Effector memory CD8-positive, alpha-beta T cell (primary cell): ENCODE measurements at places on chromosomes 3 and 15.

GRCh38 chr3:170117134-170117533 is 64.4 kb downstream of the PHC3 start:
- DNase-seq, result no peak

DNA sequence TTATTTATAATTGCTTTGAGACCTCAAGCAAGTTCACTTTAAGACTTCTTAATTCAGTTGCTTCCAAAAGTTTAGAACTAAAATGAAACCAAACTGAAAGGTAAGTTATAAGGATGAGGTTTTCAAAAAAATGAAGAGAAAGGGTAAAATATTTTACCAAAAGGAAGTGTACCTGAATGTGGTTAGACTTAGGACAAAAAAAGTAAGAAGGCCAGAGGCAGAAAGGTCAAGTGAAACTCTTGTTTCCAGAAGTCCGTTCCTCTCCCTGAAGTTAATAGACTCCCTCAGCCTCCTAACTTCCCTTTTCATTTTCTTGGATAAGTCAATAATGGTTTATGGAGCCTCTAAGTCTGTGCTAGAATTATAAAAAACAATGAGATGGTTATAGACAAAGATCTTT is 16.6 kb downstream of the BTLA start:
- no peak for DNase-seq

- no peak for DNase-seq
These were observed 361.9 kb downstream of the CLSTN2 start for GRCh38 chr3:140296796-140297352.

DNA sequence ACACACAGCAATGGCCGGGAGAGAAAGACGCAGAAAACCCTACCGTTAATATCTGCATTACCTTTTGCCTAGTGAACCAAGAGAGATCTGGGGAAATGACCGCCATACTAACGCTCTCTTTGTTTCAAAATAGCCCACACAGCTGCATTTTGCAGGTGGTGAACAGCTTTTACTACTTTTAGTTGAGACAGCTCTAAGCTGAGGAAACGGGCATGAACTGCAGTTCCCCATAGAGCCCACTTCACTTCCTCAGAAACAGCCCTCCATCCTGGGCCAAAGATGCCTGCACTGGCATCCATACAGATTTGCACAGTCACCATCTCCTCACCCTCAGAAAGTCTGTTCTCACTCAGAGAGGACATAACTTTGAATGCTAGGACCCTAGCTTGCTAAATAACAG is 45.0 kb downstream of the ZNF860 start:
- DNase-seq, result no peak

GRCh38 chr3:38980938-38981337 is 70.8 kb downstream of the SCN11A start:
- DNase-seq, result no peak

DNA sequence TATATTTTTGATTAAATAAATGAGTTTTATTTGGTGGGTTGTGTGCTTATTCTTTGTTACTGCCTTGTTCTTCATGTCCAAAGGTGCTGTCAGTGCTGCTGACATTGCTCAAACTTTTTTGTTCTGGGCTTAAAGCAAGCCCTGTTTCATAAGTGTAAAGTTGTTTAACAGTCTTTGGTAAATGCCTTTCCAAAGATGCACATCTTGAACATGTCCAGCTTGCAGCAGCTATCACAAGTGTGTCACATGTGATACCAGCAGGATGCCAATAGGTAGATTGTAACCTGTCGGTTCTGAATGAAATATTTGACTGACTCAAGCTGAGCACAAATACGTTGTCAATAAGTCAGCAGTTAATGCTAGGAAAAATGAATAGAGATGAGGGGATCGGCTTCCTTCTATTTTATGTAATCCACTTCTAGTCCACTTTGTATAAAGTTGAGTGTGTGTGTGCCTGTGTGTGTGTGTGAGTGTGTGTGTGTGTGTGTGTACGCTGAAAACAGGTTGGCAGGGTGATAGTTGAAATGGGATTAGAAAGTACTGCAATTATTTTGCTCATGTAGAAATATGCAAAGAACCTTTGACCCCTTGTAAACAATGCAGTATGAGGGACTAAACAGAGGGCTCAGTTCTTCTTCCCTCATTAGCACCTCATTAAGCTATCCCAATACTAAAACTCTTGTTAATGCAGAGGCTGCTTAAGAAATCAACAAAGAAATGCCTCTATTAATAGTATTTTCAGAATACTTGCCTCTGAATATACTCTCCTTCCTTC is 986.5 kb downstream of the TUSC7 start:
- DNase-seq, result no peak

- no peak for DNase-seq
These were observed 122.1 kb upstream of the TMEM108 start for GRCh38 chr3:132916096-132916495.

- no peak for DNase-seq
These were observed 2.2 kb upstream of the ITIH1 start for GRCh38 chr3:52774901-52775864.

DNA sequence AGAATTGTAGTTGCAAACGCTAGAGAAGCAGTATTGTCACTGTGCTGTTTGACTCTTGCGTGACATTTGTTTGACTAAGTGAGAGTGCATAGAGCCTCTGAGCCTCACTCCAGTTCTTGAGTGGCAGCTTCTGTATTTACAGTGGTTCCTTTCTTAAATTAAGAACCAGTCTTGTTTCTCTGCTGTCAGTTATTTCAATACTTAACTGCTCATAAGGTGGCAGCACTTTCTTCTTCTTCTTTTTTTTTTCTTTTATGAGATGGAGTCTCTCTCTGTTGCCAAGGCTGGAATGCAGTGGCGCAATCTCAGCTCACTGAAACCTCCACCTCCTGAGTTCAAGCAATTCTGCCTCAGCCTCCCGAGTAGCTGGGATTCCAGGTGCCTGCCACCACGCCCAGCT is 372.1 kb downstream of the LPP start:
- DNase-seq, result no peak

- DNase-seq, result no peak
These were observed 98.5 kb upstream of the OSTN start for GRCh38 chr3:191100516-191100915.

DNA sequence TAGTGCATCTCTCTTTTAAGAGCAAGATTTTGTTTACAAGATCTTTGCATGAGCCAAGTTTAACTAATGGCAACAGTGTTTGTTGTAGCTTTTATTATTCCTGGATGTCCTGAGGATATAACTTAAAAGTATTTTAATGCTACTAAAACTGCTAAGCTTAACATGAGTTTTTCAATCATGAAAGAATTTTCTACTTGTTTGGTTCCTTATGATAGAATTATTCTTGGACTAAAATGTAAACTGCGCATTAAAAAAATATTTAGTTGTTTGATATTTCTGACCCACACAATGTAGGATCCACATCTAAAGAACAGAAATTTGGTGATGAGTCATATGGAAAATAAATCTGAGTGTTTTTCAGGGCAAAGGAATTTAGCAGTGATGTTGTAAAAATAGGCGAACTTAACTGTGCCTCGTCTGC is 70.8 kb downstream of the RAP2B start:
- DNase-seq, result no peak

DNA sequence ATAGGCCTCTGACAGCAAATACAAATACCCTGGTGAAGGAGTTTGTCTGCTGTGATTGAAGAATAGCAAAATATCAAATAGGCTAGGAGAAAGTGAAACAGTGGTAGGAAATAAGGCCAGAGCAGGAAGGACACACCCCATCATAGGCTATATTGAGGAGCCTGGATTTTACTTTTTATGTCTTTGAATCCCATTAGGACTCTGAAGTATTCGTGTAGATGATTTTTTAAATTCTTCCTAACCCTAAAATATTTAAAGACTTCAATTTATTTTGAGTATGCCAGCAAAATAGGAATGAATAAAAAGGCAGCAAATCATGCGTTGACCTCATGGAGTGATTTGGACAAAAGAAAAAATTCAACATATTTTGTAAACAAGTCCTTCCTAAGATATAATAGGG is 562.8 kb downstream of the NAALADL2 start:
- DNase-seq, result no peak

DNA sequence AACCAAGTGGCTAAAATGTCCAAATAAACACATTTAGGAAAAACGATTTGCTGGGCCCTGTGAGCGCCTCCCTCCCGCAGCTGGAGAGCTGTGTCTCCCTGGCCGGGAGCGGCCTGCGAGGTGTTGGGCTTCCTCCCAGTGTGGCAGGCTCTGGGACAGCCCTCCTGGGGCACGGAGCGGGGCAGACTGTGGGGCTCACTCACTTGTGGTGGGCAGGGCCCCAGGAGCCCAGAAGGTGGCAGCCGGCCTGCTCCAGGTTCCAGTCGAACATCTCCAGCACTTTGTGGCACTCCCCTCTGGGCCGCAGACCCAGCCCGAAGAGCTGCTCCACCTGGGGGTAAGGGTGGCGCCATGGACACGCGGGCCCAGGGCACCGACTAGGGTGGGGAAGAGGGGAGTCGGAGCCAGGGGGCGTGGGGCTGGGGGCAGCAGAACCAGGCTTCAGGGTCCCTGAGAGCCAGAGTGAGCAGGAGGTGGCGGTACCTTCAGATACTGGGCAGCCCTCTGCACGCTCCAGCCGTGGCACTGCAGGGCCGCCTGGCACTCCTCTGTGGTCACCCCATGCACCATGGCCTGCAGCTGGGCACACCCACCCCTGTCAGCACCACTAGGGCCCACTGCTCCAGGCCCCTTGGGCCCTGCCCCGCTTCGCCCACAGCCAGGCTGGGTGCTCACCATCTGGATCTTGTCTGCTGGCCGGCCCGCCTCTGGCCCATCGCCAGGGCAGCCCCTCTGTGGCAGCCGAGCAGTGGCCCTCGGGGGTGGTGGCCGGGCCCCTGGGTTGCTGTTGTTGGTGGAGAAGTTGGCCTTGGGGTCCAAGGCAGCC is 41.5 kb downstream of the TNK2 start:
- DNase-seq, result no peak

GRCh38 chr3:158379517-158379916 is 191.5 kb upstream of the MLF1 start:
- no peak for DNase-seq

DNA sequence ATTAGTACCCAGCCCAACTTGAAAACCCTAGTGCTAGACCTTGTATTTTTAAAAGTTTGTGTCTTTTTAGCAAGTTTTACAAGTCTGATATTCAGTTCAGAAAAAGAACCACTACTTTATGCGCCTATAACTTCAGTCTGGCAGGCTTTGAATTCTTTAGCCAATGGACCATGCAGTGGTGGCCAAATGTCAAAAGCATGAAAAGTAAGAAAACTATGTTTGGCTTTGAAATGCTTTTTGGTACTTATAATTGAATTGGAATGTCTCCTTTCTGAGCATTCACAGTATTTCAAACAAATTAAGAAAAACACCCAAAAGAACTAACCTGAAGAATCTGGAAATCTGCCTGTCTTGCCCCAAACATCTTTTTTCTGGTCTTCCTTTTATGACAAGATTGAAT is 12.8 kb downstream of the WDR48 start:
- no peak for DNase-seq

DNA sequence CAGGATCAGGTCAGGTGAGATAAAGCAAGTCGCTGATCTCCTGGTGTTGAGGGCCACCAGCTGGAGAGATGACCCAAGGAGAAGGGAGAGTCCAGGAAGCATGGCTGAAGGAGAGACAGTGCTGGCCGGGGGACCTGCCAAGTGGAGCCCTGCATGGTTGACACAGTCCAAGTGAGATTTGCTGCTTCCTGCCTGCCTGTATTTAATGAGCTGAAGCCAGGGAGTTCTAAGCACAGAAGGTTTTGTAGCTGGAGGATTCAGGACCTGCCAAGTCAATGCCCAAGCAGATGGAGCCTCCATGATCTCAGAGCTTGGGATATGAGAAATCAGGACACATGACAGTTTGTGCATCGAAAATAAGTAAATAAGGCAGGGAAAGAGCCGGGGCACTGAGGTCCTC is 125.6 kb downstream of the SRGAP3 start:
- DNase-seq, result no peak

GRCh38 chr3:73734211-73735089 is 109.7 kb upstream of the PDZRN3 start:
- DNase-seq, result no peak

DNA sequence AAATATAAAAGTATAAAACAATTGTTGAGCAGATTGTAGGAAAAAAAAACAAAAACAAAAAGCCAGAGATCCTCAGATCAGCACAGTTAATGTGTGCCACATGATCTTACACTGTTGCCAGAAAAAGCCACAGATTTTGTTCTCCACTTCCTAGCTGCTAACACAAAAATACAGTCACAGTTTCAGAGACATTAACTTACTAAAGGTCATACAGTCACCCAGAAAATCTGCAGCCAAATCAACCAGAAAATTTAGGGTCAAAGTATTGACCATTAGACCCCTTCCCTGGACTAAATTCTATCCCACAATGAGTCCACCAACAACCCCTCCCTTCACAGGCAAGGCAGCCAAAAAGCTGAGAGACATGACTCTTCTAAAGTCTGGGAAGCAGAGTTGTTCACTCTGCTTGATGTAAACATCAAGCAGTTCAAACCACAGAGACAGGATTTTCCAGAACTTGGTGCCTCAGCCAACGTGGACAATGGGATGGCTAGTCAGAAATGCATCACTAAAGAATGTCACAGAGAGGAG is 59.1 kb downstream of the SST start:
- no peak for DNase-seq

- DNase-seq, result no peak
These were observed 97.8 kb downstream of the DNAH12 start for GRCh38 chr3:57446318-57446841.

DNA sequence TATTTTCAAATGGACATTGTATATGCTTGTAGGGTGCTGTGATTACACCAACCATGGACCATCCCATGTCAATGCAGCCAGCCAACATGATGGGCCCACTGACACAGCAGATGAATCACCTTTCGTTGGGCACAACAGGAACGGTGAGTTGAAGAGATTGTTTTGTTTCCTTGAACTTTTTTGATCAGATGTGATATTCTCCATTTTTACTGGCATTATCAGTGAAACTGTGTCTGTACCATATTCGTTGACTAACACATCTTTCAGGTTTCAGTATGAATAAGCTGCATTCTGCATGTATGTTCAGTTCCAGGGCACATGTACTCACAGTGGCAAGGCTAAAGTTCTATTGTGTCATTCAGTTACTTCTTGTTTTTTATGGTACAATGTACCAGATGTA is 655.2 kb downstream of the RBMS3 start:
- DNase-seq, result no peak

DNA sequence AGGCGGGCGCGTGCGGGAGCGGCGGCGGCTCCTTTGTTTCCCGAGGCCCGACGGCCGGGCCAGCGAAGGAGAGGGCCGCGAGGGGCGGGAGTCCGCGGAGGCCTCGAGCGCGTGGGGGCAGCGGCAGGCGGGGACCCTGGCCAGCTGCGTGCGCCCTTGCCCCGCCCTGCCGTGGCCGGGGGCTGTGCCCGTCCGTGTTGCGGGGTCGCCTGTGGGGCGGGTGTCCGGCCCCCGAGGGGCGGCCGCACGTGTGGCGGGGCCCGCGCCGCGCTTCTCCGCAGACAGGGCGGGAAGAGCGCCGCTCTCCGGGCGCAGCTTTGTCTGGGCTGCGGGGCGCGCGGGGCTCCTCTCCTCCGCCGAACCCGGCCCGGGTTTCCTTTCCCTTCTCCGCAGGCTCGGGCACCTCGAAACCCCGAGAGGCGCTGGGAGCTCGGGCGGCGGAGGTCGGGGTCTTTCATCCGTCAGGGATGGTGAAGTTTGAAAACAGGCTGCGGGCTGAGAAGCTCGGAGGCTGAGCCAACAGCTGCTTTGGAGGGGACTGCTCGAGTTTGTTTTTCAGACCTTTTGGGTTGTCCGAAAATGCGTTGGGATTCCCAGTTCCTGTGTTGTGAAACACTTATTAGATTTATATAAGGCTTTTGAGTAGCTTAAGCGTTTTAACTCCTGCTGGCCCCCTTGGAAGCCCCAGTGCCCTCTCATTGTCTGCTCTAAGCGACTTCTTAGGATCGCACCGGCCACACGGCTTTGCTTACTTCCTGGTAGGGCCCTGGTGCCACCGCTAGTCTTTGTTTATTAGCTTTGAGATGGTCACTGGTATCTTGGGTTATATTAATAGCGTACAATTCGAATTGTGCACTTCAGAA is 817 bp downstream of the USP3 start:
- DNase-seq, result peak; percentile 46
